ENCODE measurements at places on chromosomes 1 and 21. TPM values are rescaled to one million over a fixed set of nuclear protein-coding genes. Genes with fewer than 3 reads are reported as not detected.

DNA sequence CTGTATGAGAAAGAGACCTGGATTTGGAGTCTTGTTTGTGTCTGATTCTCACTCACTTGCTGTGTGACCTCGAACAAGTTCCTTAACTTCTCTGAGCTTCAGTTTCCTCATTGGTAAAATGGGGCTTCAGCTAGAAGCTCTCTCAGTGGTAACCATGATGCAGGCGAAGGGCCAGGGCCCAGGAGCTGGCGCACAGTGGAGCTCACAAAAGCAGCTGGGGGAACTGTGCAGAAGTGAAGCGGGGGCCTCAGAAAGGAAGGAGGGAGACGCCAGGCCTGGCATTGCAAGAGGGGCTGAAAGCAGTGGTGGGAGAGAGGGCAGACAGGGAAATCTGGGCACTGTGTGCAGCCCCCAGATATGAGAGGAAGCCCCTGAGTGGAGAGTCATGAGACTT, 88.9 kb upstream of the RUNX3 start:
- no peak for DNase-seq

- DNase-seq, result no peak
Measured at GRCh38 chr1:201649761-201650622, 111.1 kb downstream of the NAV1 start.

GRCh38 chr1:163471779-163472650, 150.3 kb downstream of the NUF2 start:
- DNase-seq, result no peak

GRCh38 chr1:25909040-25909439, 2.8 kb upstream of the STMN1 start:
- no peak for DNase-seq

DNA sequence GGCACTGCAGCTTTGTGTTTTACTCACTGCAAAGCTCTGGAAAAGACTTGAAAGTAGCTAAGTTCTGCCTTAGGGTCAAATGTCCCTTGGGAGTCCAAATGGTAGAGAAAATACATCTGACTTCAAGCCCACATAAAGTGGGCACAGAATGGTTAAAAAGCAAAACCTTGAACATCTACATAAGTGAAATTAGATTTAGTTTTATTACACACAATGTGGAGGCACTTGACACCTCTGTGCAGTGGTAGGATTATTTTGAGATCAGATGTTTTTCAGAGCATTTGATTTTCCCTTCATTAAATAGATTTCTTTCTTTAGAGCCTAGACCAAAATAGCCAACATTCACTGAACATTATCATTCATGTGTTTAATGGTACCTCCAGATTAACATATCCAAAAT, 11.2 kb upstream of the FCRL3 start:
- DNase-seq, result no peak

DNA sequence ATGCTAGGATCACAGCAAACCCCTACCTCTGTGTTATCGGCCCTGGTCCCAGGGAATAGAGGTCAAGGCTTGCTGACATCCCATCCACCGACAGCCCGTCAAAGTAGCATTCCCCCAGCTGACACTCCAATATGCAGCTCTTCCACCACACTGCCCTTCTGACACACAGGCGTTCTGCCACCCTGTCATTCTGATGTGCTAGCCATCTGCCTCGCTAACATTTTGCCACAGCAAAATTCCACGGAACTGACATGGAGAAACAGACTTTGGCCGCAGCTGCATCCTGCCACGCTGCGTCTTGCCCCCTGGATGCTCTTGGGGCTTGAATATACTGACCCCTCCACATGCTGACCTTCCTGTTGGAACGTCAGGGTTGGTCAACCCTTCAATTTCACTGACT, 163.2 kb upstream of the CSF3R start:
- DNase-seq, result no peak

DNA sequence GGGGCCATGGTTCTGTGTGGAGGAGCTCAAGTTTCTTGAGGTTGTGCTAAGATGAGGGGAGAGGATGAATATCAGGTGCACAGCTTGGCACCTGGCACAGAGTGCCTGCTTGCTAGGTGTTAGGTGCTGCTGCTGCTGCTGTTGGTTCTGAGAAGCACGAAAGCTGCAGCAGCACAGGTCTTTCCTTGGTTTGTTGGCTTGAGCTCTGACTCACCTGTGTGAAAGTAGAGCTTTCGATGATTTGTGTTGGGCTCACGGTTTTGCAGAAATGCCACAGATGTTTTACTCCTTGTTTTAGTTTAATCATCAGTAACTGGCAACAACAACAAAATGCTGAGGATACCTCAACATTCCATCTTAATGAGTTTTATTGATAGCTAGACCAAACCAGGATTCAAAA, 221.6 kb downstream of the BRINP2 start:
- DNase-seq, result no peak

DNA sequence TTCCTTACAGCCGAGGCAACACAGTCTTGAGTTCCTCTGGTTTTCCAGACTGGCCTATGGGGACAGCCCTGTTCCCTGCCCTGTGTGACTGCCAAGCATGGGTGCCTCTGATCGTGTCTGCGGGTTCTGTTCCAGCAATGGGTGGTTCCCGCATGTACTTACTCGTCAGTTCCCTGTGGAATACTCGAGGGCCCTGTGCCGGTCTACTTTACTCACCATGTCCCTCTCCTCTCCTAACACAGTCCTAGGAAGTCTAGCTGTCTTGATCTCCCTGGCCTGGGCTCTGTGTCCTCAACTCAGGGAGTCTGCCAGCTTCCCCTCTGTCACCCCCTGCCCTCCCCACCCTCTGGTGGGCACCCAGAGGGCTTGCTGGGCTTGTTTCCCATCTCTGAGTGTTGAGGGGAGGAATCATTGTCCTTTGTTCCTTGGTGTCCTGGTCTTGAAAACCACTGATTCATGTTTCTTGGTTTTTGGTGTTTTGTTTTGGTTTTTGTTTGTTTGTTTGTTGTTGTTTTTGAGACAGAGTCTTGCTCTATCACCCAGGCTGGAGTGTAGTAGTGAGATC, 36.0 kb downstream of the TRAPPC10 start:
- no peak for DNase-seq

DNA sequence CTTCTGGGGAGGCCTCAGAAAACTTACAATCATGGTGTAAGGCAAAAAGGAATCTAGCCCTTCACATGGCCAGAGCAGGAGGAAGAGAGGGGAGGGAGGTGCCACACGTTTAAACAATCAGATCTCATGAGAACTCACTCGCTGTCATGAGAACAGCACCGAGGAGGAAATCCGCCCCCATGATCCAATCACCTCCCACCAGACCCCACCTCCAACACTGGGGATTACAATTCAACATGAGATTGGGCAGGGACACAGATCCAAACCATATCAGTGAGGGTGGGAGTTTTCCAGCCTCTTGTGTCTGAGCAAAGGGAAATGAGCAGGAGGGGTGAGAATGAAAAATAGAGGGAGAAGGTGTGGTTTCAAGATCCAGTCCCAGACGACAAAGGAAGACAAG, 482.1 kb upstream of the VAMP3 start:
- DNase-seq, result no peak

GRCh38 chr1:21045351-21045750, 131.3 kb downstream of the EIF4G3 start:
- no peak for DNase-seq

- DNase-seq, result no peak
Measured at GRCh38 chr1:118907466-118907865, 80.7 kb downstream of the TBX15 start.

DNA sequence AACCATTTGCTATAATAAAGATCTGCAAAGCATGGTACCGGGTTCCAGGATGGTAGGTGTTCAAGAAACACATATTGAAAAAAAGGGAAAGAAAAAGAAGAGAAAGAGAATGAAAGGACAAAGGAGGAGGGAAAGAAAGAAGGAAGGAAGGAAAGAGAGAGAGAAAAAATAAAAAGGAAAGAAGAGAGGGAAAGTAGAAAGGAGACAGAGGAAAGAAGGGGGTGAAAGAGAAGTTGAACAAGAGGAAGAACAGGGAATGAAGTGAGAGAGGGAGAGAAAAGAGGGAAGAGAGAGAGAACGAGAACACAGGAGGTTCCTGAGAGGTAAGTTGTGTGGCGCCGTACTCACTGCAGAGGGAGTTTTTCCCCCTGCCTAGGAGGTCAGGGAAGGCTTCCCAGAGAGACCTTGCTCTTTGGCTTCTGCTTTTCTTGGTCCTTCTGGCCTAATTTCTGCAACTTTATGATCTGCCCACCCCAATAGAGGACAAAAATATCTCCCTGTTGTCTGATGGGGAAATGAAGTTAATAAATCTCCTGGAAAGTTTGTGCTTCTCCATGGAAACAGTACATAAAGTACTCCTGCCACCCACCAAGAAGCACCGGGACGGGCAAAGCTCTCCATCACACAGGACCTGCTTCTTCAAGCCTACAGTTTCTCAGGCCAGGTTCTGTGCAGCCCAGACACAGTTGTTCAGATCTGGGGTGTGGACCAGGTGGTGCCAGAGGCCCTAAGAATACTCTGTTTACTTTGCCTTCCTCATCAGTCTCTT, 124.8 kb downstream of the ROR1 start:
- DNase-seq, result no peak

GRCh38 chr1:244821134-244821533, 14.3 kb upstream of the COX20 start:
- DNase-seq, result no peak

DNA sequence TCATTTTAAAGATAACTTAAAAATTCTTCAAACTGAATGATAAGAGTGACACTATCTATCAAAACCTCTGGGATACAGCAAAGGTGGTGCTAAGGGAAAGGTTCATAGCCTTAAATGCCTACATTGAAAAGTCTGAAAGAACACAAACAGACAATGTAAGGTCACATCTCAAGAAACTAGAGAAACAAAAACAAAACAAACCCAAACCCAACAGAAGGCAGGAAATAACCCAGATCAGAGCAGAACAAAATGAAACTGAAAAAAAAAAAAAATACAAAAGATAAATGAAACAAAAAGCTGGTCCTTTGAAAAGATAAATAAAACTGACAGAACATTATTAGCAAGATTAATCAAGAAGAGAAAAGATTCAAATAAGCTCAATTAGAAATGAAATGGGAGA, 6.8 kb downstream of the ODF2L start:
- DNase-seq, result no peak

GRCh38 chr1:193634470-193634869, 448.1 kb upstream of the B3GALT2 start:
- peak; percentile 30 for DNase-seq

GRCh38 chr1:45365051-45365450, 24.8 kb upstream of the MUTYH start:
- no peak for DNase-seq

- peak; percentile 87 for DNase-seq
Measured at GRCh38 chr1:22416555-22417454, 34.8 kb upstream of the ZBTB40 start.

GRCh38 chr1:94562519-94563260, 21.1 kb upstream of the F3 start:
- DNase-seq, result no peak

- DNase-seq, result no peak
Measured at GRCh38 chr21:42845296-42845965, 33.9 kb downstream of the WDR4 start.

- no peak for DNase-seq
Measured at GRCh38 chr1:48869116-48869893, 92.6 kb upstream of the BEND5 start.

- DNase-seq, result no peak
Measured at GRCh38 chr1:225678545-225678944, 25.6 kb upstream of the ENAH start.

GRCh38 chr1:245707941-245708340, 553.2 kb downstream of the KIF26B start:
- no peak for DNase-seq

DNA sequence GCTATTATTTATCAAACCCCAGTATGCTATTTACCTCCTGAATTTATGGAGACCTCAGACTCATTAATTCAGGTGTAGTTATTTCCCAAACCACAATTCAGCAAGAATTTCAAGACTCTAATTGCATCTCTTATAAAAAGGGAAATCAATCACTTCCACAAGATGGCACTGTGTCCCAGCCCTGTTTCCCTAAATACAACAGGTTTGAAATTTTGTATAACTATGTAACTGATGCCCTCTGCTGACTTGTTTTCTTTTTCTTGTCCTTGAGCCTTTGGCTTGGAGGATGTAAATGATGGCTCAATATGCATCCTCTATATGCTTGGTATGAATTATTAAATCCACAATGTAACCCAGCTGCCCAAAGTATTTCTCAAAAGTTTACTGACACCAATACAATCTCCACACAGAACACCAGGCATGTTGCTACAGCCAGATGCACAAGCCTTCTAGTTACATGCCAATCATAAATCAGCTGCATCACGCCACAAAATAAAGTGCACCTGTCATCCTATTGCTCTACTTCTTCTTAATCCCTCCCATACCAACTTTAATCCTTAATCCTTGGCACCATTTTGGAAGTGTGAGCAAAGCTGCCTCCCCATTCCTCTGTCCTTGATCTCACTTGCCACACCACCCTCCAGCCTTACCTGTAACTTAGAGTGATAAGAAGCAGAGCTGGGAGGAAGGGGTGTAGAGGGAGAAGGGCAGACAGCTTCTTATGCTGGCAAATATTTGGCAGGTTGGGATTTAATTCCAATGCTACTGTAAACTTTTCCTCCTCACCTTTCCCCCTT, 9.0 kb downstream of the C1orf105 start:
- peak; percentile 77 for DNase-seq

DNA sequence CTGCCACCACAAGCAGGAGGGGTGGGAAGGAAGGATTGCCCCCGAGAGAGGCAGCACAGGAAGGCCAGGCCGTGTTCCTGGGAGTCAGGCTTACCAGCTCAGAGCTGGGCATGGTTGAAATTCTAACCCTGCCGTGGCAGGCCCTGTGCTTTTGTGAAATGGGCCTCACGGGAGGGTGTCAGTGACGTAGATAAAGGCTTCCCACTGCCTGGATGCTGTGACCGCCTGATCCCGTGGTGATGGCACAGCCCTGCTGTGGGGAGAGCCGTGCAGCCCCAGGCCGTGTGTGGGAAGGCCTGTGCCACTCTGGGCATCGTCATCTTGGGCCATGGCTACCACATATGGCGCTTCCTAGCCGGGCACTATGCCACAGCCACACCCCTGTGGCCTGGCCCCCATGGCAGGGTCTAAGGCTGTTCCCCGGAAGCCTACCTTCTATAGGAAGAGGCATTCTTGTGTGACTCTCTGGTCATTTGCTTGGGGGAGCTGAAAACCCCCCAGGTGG, 161.3 kb downstream of the PCBP3 start:
- no peak for DNase-seq

DNA sequence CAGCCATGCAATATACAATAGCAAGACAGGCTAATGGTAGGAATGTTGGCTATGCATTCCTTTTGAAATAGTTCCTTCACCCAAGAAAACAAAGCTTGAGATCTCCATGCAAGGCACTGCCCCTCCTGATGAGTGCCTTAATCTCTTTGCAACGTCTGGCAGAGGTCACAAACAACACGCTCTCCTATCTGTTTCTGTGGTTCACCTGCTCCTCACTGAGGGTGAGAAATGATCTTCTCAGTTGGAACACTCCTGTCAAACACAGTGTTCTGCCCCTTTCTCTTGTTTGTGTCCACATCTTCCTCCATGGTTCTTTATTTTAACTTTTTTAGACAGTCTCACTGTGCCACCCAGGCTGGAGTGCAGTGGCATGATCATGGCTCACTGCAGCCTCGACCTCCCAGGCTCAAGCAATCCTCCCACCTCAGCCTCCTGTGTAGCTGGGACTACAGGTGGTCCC, 21.2 kb upstream of the XPR1 start:
- DNase-seq, result no peak

TMPRSS15 gene
- not detected for total RNA-seq

MEGF6 gene
- total RNA-seq, result 5.9 TPM

RXRG gene
- total RNA-seq, result not detected

TMEM81 gene
- total RNA-seq, result 3.9 TPM

ID3 gene
- 69.5 TPM for total RNA-seq

KIF21B gene
- 46.3 TPM for total RNA-seq

LENEP gene
- 0.99 TPM for total RNA-seq

LRRN2 gene
- not detected for total RNA-seq

MMEL1 gene
- 1.5 TPM for total RNA-seq

C8B gene
- total RNA-seq, result not detected

TRIM67 gene
- total RNA-seq, result not detected

MPZL1 gene
- 28.1 TPM for total RNA-seq

RYR2 gene
- not detected for total RNA-seq

Data from activated naive CD4-positive, alpha-beta T cell treated with anti-CD3 and anti-CD28 coated beads for 36 hours (primary cell).